Cortex of kidney (tissue), 1 donor: ENCODE measurements at places on chromosomes 3 and 15.

DNA sequence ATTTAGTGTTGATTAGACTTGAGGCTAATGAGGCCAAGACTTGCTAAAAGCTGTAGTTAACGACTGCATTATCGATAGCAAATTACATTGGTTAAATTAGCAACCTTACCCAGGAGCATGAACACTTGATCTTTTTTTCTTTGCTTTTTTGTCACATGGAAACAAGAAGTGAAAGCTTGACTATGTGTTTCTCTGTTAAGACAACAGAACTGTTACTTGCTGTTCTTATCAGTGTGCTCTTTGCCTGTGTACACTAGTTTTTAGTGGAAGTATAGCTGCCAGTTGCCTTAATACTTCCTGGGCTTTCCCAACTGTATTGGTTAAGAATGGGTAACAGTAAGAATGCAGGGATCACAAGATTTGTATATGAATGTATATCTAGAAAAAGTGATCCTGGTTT is 625.5 kb downstream of the NAALADL2 start:
- DNase-seq: no peak

GRCh38 chr15:50890751-50891150 is 17.7 kb upstream of the AP4E1 start:
- DNase-seq: no peak

GRCh38 chr15:101262551-101262950 is 10.7 kb upstream of the CHSY1 start:
- no peak for DNase-seq

DNA sequence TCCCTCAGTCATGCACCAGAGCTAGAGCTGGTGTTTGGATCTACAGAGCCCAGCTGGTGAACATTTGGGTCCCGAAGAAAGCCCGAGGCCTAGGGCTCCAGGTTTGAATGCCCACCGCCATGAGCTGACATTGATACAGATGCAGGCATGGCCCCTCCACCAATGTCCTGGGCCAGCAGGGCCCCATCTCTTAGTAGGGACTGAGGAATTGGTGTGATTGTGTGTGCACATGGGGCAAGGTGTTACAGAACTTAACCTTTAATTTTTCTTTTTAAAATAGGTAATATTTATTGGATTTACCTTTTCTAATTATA is 11.0 kb downstream of the PODXL2 start:
- no peak for DNase-seq

DNA sequence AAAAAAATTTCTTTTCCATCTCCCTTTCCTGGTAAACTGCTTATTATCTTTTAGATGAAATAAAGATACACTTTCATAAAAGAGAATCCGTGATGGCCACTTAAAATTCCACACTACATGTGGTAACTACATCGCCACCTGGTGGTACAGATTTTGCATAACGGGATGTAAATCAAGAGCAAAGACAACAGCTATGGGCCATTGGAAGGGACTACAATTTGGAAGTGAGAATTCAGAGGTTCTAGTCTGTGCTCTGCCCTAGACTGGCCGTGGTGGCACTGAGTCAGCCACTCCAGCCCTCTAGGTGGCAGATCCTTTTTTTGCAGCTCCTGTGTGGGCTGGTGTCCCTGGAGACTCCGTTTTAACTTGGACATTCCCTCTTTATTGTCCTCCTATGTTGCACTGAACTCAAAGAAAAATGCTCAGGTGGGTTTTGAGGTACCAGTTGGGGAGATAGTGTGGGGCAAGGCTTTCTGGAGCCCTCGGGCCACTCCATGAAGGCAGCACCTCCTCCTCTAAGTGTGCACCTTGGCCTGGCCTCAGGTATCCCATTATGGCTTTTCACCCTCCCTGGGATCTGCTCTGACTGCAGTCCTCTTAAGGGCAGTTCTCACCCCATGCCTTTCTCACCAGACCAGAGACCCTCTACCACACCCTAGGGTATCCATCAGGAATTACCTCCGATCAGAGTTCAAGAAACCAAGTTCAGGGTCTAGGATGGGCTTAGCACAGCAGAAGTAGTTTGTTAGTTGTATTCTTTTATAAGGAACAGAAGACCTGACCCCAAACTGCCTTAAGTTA is 54.9 kb downstream of the SPSB4 start:
- no peak for DNase-seq

DNA sequence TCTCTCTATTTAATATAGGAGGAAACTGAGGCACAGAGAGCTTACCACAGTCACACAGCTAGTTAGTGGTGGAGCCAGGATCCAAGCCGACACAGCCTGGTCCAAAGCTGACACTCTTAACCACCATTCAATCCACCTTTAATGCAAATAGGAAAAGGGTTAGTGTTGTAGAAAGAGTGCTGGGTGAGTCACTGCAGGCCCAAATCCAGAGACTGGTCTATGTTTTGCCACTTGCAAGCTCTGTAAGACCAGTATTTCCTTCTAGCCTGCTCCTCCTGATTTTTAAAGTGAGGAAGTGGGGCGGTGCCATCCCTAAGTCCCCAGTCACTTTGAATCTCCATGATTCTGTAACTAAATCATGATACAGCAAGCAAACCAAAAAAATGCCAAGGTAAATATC is 111.0 kb downstream of the MECOM start:
- DNase-seq: no peak

- no peak for DNase-seq
Measured at GRCh38 chr3:193813501-193813830, 220.5 kb downstream of the OPA1 start.

GRCh38 chr3:97658668-97659285 is 105.8 kb upstream of the ARL6 start:
- no peak for DNase-seq

GRCh38 chr15:40630313-40630712 is 36.3 kb downstream of the KNL1 start:
- DNase-seq: no peak

DNA sequence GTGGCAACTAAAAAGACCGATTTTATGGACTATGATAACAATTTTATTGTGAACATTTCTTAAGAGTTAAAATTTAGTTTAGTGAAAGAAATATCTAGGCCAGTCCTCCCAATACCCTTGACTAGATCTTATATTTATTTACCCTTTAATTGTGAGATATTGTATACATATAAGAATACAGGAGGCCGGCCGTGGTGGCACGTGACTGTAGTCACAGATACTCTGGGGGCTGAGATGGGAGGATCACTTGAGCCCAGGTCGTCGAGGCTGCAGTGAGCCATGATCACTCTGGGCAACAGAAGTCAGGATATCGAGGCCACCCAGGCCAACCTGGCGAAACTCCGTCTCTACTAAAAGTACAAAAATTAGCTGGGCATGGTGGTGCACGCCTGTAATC is 756 bp upstream of the RMDN3 start:
- no peak for DNase-seq

- DNase-seq: no peak
Measured at GRCh38 chr15:41809121-41809520, 18.8 kb upstream of the JMJD7 start.

DNA sequence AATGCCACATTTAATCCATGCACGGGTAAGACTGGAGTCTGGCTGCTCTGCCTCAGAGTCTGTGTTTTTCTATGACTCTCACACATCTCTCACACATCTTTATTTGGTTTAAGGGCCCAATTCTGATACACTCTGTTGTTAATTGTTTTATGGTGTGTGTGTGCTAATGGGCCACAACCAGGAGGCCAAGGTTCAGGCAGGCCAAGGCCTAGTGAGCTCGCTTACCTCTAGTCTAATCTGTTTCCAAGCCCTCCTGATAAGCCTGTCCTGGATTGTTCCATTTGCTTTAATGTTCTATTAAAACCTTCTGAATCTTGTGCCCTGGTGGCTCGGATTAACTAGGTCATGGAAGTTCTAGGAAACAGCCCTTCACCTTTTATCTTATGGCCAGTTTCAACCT is 445.4 kb upstream of the DPH6 start:
- no peak for DNase-seq

DNA sequence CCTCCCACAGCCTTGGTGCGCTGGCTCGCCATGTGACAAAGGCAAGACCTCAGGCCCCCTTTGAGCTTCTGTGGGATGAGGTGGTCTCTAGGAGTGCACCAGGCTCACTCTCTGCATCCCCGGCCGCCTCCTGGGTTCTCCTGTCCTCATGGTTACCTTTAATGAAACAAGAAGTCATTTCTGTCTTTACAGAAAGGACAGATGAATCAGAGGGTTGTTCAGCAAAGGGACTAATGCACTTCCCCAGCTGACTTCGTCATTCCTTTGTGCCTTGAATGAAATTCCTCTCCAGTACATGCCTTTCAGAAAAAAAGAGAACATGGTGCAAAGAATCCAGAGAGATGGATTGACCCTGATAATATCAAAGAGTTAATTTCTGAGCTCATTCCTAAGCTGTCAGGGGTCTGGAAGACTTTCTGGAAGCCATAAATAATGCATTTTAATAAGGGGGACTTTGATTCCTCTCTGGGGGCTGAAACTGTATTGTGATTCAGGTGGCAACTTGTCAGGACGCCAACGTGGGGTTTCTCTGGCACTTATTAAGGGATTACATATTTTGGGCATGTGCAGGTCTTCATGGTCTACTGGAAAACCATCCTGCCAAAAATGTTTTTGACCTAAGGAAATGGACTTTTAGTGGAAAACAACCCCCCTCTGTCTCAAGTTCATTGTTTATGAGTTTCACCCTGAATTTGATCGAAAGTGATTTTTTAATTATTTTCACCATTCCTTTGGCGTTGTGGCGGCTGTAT is 122.7 kb downstream of the FBLN2 start:
- DNase-seq: no peak

DNA sequence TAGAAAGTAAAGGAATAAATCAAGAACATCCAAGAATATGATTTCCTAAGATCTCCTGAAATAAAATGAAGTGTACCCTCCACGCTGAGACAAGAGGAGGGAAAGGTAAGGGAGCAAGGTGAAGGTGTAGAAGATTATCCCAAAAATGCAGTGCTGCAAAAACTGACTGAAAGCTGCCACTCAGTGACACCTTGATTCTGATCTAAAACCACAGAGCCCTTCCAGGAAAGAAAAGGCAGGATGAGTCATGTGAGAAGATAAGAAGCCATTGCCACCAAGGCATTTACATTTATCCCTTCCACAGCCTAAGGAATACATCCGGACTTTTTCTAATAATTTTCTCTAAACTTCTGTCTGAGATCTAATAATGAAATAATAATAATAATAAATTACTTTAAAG is 49.9 kb downstream of the IGSF11 start:
- no peak for DNase-seq

- no peak for DNase-seq
Measured at GRCh38 chr15:35740761-35741160, 194.8 kb upstream of the DPH6 start.

DNA sequence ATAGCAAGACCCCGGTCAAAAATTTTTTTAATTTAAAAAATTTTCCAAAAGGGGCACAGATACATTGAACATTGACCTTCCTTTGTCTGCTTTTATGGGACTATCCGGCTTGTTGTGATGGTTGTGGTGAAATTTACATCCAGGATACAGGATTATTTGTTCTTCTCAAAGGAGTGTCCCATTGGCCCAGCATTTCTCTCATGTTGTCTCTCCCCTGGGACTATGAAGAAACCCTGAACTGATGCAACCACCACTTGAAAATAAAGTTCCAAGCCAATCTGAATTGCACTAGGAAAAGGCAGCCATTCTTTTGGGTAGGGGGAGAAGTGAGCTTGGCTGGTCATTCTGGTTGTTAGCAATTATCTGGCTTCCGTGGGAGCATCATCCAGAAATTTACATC is 58.4 kb downstream of the PPARG start:
- no peak for DNase-seq

DNA sequence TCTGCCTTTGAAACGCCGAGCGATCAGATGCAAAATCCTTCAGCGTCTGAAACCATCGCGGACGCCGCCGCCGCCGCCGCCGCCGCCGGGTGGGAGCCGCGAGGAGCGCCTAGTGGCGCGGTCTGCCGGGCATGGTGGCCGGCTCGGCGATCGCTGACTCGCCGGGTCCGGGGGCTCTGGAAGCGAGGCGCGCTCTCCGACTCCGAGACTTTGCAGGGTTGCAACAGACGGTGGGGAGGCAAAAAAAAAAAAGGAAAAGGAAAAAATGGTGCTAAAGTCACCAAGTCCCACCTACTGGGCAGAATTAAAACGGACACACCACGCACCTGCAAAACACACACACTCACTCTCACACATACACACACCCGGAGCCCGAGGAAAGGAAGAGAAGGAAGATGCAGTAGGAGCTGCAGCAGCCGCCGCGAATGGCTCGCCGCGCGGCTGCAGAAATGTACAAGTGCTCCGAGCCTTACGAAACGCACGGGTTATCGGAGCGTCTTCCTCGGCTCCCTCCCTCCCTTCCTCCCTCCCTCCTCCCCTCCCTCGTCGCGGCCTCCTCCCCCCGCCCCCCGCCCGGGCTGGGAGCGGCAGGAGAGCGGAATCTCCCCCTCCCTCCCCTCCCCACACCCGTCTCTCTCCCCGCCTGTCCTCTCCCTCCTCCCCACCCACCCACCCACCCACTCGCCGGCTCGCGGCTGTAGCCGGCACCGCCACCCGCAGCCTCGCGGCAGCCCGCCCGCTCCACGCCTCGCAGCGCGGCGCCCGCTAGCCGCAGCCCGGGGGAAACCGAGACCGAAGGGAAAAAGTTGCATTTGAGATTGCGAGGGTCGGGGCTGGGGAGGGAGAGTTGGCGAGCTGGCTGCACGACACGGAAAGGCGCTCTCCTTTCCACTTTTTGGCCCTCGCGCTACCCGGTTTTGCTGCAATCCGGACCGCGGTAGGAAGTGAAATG is at the start of gene NTRK3:
Gene NTRK3, minus strand, starts transcription at position 461 of the 952 bp plus-strand sequence. CDS start 586 bp downstream, outside the sequence.
- no peak for DNase-seq

- no peak for DNase-seq
Measured at GRCh38 chr15:67957435-67958132, 96.5 kb upstream of the PIAS1 start.

DNA sequence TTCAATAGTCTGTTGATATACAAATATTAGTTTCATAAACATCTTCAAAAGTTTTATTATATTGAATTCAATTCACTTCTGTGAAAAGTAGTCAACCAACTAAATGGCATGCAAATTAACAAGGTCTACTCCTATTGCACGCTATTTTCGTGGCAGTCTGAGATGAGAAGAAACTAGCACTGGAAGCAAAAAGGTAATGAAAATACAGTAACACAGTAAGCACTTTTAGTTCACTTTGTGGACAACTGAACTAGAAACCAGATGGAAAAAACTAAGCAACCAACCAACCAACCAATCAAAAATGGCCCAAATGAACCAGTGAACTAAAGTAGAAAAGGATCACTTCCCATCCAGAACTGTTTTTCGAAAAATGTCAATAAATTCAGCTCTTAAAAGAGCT is 55.7 kb upstream of the ACTC1 start:
- no peak for DNase-seq

DNA sequence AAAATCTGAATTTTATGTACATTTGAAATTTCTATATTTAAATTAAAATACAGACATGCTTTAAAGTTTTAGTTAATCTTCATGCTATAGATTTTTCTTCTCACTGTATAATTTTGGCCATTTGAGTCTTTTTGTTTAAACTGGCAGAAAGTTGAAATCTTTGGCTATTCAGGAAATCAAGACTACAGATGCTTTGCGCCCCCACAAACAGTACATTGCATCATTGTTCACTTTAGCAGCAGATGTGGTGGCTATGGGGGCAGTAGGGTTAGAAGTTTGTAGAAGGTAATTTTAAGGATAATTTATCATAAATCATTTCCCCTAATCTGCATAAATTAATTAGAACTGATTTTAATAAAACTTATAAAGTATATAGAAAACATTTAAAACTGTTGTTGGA is 20.9 kb downstream of the SPPL2A start:
- no peak for DNase-seq

GRCh38 chr3:136675150-136675858 is 76.9 kb downstream of the STAG1 start:
- no peak for DNase-seq

- no peak for DNase-seq
Measured at GRCh38 chr3:149085828-149086231, 503 bp downstream of the HLTF start.

- no peak for DNase-seq
Measured at GRCh38 chr3:81477740-81478139, 283.7 kb downstream of the GBE1 start.

GRCh38 chr3:31953091-31953490 is 28.0 kb downstream of the OSBPL10 start:
- DNase-seq: no peak
